ENCODE measurements at places on chromosomes 12 and 14. TPM values are rescaled to one million over a fixed set of nuclear protein-coding genes. Genes with fewer than 3 reads are reported as not detected.

Gene SOX5
- 3.5 TPM for polyA plus RNA-seq

Gene SMARCD1
- 63.3 TPM for polyA plus RNA-seq

DNA sequence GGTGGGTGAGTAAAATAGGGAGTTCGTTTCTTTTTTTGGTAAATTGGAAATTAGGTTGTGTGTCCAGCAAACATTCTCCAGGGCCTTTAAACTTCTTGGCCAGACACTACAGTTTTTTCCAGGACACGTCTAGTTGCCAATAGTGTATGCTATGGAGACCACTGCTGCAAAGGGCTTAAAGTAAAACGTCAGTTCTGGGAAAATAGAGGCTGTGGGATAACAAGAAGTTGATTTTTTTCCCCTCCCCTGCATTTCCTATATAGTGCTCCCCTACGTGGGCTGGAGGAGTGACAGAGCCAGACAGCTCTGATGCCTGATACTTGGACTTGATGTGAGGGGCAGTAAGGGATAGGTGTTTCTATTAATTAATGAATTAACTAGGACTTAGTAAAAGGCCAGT lies 2.4 kb downstream of the ACVR1B start:
- H3K27me3 ChIP-seq = peaks cover 4% of the 10 kb centered on the region
- peaks cover 30% of the 10 kb centered on the region for H3K4me1 ChIP-seq
- H3K27ac ChIP-seq = peak overlapping the region; percentile 84
- DNase-seq = no peak
- H3K4me3 ChIP-seq = peak overlapping the region; percentile 96

GRCh38 chr14:24114532-24115421 lies at the start of the genes DCAF11 and NRL:
DCAF11 (plus strand) TSS chr14:24114777; CDS start chr14:24115595, 818 bp downstream.
NRL (minus strand) TSS chr14:24114949; CDS start chr14:24082848, 32,101 bp downstream.
- peaks cover 29% of the 10 kb centered on the region for H3K36me3 ChIP-seq
- DNase-seq = peak; percentile 100
- peak within 1 kb of the TSS; percentile 96 for H3K27ac ChIP-seq
- H3K4me3 ChIP-seq = peak within 1 kb of the TSS; percentile 67
- H3K27me3 ChIP-seq = no peaks in the 10 kb centered on the region

GRCh38 chr14:20306079-20306423 lies 300 bp upstream of the TTC5 start:
- H3K27me3 ChIP-seq = no peaks in the 10 kb centered on the region
- H3K36me3 ChIP-seq = peaks cover 3% of the 10 kb centered on the region
- H3K4me1 ChIP-seq = no peaks in the 10 kb centered on the region

DNA sequence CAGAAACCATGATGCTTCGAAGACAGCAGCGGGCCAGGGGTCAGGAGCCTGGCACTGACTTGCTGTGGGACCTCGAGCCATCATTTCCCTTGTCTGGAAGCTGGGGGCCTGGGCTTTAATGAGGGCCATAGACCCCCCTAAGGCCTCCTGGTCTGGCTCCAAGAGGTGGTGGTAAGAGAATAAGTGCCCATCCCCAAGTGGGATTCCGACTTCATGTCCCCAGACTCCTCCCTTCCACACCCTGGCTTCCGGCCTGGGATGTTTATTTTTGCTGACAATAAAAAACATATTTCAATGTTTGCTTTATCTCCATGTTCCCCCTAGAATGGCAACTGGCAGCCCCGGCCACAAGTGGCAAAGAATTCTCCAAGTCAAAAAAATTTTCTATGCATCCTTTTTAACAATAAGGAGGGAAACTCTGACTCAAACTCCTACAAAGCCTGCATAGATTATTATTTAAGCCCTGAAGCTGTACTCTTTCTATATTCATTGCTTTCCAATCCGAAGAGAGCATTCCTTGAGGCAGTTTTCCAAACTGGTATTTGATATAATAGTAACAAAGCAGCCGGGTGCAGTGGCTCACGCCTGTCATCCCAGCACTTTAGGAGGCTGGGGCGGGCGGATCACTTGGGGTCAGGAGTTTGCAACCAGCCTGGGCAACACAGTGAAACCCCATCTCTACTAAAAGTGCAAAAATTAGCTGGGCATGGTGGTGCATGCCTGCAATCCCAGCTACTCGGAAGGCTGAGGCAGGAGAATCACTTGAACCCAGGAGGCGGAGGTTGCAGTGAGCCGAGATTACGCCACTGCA lies 84.0 kb downstream of the ITPK1 start:
- peaks cover 8% of the 10 kb centered on the region for H3K36me3 ChIP-seq
- peaks cover 48% of the 10 kb centered on the region for H3K4me1 ChIP-seq

DNA sequence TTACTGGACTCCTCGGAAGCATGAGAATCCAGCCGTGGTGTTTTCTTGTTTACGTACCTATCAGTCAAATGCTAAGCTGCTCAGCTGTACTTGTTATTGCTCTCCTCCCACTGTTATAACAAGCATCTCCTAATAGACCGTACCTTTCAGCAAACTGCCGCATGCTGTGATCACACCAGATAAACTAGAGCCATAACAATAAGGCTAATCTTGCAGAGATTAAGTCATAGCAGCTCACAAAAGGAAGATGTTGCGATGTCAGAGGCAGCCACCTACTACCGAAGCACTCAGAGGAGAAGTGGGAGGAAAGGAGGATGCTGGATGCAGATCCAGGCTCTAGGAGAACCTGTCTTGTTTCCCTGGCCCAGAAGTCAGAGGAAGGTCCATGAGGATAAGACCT lies 196.0 kb downstream of the GALC start:
- no peaks in the 10 kb centered on the region for H3K36me3 ChIP-seq
- no peak for DNase-seq
- H3K4me3 ChIP-seq = no peak overlapping the region
- no peaks in the 10 kb centered on the region for H3K4me1 ChIP-seq
